ENCODE measurements at places on chromosomes 2 and 18.

- no peak for DNase-seq
These were observed 21.5 kb upstream of the CAB39 start for GRCh38 chr2:230691005-230691647.

DNA sequence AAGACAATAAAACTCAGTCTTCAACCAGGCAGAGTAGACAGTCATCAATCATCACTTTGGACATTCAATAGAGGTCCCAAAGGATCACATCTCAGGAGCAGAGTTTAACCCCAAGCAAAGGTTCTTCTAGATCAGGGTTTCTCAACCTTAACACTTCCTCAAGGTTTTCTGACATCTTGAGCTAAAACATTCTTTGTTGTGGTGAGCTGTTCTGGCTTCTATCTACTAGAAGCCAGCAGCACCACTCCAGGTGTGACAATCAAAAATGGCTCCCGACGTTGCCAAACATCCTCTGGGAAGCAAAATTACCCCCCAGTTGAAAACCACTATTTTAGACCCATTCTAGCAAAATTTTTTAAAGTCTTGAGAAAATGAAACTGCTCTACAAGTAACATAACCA, 22.0 kb downstream of the RTTN start:
- DNase-seq, result no peak

DNA sequence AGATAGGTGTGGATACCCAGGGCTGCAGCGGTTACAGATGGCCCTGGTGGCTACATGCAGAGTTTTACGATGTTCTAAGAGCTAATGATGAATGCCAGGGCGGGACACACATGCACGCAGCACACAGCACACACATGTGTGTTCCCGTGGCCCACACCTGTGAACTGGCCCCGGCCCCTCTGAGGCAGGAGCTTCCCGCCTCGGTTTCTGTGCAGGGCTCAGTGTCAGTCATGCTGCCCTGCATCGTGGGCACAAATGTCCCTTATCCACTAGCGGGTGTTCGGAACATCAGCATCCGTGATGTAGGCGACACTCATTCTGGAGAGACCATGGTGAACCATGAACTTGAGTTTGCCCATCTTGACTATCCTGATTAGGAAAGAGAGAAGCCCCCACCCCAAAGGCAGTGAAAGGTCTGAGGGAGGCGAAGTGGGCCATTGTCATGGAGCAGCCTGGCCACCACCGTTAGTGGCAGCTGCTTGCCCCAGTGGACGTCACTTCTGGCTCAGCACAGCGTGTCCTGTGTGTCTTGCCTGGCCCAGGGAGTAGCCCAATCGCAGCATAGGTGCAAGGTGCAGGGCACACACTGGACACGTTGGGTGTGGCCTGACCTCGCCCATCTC, 43.8 kb downstream of the DCDC2C start:
- DNase-seq, result no peak

DNA sequence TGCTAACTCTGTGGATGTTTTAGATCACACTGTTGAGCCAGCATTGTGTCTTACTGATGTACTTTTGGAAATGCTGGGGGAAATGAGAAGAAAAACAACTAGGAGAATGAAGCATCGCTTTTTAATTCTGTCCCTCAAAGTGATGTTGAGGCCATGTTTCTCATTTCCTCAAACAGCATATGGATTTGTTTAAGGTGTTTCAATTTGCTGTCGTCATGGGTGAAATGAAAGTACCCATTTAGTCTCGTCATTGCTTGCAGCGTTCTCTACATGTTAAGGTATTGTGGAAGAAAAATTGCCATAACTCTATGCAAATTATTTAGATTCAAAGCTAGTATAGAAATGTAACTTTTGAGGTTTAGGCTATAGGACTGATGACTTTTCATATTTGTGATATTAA, 151.3 kb downstream of the KCTD1 start:
- DNase-seq, result no peak

DNA sequence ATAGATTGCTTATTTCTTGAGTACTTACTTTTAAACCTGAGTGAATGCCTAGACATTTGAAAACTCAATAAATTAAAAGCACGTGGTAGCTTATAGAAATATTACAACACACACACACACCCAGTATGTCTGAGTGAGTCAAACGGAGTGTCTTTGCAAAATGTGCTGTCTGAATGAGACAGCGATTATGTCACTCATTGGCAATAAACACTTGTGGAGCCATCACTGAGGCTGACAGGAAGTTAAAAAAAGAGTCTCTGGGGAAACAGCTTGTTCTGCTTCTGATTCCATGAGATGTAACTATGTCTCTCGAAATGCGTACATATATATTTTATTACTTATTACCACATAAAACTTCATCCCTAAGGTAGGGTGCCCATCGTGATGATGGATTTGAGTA, 22.3 kb upstream of the VPS4B start:
- no peak for DNase-seq

DNA sequence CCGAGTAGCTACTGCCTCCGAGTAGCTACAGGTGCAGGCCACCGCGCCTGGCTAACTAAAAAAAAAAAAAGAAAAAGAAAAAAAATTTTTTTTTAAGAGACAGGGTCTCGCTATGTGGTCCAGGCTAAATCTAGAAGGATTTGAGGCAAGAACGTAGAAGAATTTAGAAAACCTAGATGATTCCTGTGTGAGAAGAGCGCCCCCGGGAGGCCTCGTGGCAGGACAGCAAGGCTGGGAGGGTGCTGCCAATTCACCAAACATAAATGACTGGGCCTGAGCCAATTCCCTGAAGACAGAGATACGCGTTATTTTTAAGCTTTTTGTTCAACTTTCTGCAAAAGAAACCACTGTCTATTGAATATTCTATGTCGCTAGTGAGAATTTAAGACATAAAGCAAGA, 90.1 kb upstream of the TGFA start:
- no peak for DNase-seq

DNA sequence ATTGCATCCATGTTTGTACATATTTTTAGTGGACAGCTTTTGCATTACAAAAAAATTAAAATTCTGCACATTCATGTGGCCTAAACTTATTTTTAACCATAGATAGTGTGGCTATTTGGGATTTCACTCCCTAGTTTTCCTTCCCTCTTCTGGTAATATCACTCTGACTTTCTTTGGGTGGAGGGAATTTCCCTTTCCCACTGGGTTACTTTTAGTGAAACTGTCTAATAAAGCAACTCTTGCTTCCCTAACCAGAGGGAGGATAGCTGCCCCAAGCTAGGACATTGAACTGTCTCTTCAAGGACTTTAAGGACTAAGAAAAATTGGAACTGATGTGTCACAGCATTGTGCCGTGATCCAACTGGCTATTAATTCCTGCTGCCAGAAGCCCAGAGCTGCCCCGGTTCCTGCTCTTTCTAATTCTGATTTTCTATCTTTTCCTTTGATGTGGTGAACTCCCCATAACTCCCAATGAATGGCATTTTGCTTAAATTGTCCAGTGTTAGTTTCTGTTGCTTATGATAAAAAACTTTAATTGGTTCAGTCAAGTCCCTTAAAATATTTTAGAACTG, 20.0 kb upstream of the EFR3B start:
- DNase-seq, result no peak

DNA sequence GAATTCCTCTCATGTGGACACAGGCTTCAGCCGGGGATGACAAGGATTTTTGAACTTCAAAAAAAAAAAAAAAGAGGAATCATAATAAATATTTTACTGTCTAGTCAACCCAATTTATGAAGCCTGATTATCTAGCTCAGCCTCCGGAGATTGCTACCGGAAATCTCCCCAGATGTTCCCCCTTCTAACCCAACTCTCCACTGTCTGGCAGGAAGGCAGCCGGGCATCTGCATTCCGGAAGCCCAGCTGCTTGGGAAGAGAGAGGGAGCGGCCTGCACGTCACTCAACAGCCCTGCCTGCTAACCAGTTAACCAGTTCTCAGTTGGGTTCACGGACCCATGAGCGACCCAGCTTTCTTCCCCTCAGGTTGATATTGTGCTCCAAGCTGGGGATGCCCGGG, 87.2 kb upstream of the POU3F3 start:
- DNase-seq, result no peak

- DNase-seq, result no peak
These were observed 67.0 kb downstream of the ZEB2 start for GRCh38 chr2:144452989-144453336.

DNA sequence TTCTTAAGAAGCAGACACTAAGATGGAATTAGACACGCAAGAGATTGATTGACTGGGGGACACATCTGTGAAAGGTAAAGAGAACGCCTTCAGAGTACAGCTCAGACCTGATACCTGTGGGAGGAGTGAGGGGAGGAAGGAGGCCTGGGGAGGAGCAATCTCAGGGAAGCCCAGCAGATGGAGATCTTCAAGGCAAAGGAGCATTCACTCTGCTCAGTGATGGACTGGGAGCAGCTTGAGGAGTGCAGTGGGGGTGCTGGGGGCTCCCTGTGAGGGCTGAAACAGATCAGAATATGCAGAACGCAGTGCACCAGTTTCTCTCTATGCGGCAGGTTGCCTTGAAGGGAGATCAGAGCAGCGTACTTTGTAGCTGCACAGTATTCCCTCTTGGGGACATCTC, 103.7 kb upstream of the ATP8B1 start:
- DNase-seq, result no peak

- DNase-seq, result no peak
These were observed 127.1 kb downstream of the SH3RF3 start for GRCh38 chr2:109256111-109256510.

DNA sequence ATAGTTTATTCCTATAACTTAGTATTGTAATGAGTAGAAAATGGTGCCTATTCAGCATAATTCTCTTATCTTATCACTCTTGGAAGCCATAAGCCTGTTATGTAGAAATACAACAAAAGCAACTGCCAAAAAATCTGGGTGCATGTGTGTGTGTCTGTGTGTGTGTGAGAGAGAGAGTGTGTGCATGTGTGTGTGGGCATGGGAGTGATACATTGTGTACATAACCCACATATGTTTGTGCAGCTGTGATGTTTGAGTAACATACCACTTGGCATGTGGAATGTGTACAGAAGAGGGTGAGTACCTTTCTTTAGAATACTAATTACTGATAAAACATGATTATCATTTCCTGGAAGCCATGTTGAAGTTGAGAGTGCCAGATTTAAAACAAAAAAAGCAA, 642.3 kb upstream of the SYT4 start:
- no peak for DNase-seq

- DNase-seq, result no peak
These were observed 246.2 kb downstream of the SOCS6 start for GRCh38 chr18:70535041-70535440.

GRCh38 chr2:56590611-56591010, 406.8 kb downstream of the CCDC85A start:
- DNase-seq, result no peak

- DNase-seq, result no peak
These were observed 169.0 kb downstream of the PRPF40A start for GRCh38 chr2:152548111-152548875.

DNA sequence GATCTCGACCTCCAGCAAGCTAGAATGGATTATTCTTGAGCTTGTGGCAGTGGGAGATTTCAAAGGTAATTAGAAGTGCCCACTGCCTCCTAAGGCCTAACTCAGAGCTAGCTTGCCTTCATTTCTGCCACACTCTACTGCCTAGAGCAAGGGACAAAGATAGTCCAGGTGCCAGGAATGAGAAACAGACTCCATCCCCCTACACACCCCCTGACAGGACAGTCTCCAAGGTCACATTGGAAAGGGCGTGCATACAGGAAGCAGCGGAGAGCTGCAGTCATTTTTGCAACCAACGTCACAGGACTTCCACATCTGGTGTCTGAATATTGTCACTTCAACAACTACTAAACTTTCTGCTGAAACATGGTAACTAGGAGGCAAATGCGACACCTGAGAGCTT, 101.0 kb upstream of the SH3BP4 start:
- no peak for DNase-seq

GRCh38 chr2:18077231-18077630, 198.8 kb downstream of the KCNS3 start:
- DNase-seq, result no peak

DNA sequence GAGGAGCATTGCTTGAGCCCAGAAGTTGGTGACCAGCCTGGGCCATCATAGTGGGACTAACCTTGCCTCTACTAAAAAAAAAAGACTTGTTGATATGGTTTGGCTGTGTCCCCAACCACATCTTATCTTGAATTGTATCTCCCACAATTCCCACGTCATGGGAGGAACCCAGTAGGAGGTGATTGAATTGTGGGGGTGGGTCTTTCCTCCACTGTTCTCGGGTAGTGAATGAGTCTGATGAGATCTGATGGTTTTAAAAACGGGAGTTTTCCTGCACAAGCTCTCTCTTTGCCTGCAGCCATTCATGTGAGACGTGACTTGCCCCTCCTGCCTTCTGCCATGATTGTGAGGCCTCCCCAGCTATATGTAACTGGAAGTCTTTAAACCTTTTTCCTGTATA, 47.0 kb downstream of the PROC start:
- DNase-seq, result no peak

GRCh38 chr2:173136599-173136998, 61.0 kb downstream of the MAP3K20 start:
- DNase-seq, result no peak

GRCh38 chr2:140454717-140455116, 1674.5 kb upstream of the NXPH2 start:
- no peak for DNase-seq

DNA sequence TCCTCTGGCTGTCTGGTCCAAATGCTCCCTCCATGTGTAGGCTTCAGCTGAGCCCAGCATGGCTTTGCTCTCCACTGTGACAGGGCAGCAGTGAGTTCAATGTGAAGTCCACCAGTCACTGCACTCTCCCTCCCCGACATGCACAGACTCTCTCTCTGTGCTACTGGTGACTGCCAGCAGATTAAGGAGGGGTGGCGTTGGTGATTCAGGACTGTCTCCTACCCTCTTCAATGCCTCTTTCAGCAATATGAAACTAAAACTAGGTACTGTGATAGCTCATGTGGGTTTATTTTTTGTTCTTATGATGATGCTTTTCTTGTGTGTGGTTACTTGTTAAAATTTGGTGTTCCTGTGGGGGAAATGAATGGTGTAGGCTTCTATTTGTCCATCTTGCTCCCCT, 201.0 kb upstream of the RBMS1 start:
- no peak for DNase-seq

GRCh38 chr2:14297340-14297739, 335.2 kb upstream of the LRATD1 start:
- DNase-seq, result no peak

GRCh38 chr2:203606051-203606450, 71.0 kb upstream of the RAPH1 start:
- no peak for DNase-seq

DNA sequence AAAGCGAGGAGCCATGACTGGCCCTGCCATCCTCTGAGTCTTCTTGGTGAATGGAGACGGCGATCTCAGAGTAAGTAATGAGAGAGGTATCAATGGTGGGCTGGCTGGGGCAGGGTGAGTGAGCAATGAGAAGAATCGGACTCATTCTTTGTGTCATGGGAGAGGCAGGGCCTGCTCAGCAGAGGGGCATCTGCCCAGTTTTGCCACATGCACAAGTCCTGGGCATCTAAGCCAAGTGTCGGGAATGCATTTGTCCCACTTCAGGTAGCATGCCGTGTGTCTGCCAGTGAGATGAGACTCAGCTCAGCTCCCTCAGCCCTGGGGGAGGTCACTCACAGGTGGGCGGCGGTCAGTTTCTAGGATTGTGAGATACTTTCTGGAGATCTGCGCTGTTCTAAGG, 791.0 kb upstream of the RAB6C start:
- no peak for DNase-seq

All from activated CD8-positive, alpha-beta memory T cell treated with anti-CD3 and anti-CD28 coated beads for 1 hour (primary cell).